ENCODE measurements at places on chromosomes 3 and 15.

DNA sequence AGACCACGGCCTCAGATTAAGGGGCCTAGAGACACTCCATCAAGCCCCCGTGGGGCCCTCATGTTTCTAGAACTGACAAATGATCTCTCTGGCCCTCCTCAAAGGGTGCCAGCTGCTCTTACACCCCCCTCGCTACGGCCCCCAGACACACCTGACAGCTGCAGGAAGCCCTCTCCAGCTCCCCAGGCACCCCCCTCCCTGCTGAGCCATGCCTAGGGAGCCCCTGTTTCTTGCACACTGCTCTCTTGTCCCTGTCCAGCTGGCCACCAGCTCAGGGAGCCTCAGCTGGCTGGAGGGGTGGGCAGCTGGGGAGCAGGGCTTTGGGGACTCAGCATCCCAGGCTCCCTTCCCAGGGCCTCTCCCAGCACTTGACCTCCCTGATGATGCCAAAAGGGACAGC, 14.8 kb downstream of the TNK2 start:
- DNase-seq: no peak

GRCh38 chr15:78949461-78949860, 4.6 kb upstream of the CTSH start:
- no peak for DNase-seq

- DNase-seq: no peak
Observed at GRCh38 chr15:44282101-44282500, 6.4 kb upstream of the GOLM2 start.

DNA sequence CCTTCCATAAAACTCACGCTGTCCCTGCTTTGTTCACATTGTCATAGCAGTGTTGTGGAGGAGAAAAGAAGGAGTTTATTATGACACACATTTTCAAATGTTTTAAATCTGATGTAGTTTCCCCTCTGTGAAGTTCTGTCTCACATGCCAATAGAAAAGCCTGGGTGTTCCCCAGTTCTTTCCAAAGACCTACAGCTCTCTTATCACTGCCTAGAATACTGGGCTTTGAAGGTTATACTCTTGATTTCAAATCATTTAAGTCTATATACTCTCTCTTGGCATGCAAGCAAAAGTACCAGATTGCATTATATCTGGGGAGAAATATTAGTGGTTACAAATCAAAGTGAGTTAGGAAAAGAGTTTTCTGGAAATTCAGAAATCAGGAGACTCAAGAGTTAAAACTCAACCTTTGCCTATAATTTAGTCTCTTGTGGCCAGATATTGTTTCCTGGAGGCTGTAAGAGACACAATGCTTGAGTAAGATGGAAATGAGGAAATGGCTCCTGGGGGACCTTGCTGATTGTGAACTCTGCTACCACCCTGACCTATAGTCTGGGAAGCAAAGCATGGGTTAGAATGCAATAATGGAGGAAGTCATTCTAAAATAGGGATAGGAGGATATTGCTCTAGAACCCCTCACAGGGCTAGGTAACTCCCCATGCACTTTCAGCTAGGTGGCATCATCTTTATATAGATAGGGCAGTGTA, 182.8 kb downstream of the KCNAB1 start:
- DNase-seq: no peak

GRCh38 chr3:142502187-142502985, 54.5 kb upstream of the XRN1 start:
- DNase-seq: no peak
